ENCODE measurements at places on chromosomes 2 and 18. TPM values are rescaled to one million over a fixed set of nuclear protein-coding genes. Genes with fewer than 3 reads are reported as not detected.
A peak's percentile ranks its signal among the peaks of the same experiment; 100 is the strongest.

DNA sequence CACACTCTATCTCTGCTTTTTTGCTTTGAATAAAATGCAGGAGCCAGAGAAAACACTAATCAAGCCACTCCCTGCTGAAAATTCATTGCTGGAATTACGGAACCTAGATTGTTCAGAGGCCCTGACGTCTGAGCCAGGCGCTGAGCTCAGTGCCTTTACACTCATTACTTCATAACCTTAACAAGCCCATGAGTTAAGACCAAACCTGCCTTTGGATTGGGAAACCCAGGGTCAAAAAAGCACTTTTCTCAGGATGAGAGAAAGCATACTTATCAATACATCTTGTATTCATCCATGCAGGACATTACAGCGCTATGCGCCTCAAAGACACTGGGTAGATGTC, 762 bp downstream of the INO80C start:
- ATAC-seq: peak; percentile 46

- ATAC-seq: peak; percentile 25
These were observed 124.2 kb downstream of the MRO start for GRCh38 chr18:50695431-50696176.

DNA sequence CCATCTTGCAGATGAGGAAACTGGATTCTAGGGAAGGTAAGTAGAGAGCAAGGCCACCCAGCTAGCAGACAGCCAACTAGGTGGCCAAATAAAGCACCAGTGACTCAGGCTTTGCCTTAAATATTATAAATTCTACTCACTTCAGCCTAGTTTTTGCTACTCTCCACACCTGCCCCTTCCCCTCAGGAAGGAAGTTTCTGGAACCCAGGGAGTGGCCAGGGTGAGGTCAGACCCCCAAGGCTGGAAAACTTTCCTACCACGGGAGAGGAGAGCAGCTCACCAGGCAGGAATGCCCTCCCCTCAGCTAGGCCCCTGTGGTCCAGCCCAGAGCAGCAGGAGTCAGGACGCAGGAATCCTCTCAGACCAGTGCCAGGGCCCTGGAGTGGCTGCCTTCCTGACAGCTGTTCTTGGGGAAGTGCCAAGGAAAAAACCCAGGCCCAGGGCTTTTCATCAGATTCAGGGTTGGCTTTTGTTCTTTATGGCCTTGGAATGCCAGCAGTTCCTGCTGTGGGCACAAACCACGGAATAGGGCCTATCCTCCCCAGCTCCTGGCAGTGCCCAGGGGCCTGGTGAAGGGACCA, 5.1 kb upstream of the PAX8 start:
- ATAC-seq: peak; percentile 93

GRCh38 chr2:176152350-176153181, 1.2 kb downstream of the HOXD4 start:
- no peak for ATAC-seq

DNA sequence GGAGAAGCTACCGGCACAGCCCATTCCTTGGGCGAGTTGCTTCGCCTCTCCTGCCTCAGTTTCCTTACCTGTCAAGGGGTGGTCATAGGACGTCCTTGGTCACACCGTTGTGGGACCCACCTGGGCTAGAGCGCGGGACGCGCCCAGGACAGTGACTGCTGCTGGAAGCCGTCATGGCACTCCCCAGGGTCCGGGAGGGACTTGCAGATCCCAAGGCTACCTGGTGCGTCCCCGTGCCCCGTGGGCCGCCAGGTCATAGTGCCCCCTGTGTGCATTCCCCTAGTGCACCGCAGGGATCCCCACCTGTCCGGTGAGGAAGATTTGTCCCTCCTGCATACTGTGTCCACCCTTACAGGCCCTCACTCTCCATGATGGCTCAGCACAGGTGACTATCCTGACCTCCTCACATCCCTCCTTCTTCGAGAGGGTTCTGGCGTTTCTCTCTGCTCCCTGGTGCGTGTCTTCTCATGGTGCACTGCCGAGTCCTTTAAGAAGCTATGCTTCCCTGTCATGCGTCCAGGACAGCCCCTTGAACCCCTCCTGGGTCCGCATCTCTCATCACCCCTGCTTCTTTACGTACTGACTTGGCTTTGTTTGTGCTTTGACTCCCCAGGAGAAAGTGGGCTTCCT, 886 bp upstream of the STK25 start:
- no peak for ATAC-seq

- no peak for ATAC-seq
These were observed 39.9 kb downstream of the KIF1A start for GRCh38 chr2:240780023-240780700.

DNA sequence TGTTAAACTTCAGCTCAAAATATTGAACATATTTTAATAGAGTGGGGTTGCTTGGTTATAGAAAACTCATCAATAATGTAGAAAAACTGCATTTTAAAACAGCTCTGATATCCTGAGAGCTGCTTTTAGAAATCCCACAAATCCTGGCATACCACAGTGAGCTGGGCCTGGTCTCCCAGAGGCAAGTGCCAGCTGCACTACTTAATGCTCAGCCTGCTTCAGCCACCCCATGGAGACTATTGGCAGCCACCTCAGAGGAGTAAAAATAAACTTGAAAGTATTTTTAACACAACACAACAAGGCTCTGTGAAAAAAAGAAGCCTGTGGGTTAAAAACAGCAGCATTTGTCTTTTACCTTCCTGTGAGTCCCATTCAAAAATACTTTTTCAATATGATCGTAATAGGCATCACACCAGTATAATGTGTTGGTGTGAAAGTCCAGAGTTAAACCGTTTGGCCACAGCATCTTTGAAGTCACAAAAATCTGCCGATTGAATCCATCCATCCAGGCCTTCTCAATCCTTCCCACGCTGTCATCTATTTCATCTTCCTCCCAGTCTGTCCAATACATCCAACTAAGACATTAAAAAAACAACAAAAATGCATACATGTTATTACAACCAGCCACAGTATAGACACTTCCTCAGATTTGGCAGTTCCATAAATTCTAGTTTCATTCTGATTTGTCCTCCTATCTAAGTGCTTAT, 1115.3 kb downstream of the LRP1B start:
- ATAC-seq: no peak

- ATAC-seq: no peak
These were observed 123.3 kb upstream of the NYAP2 start for GRCh38 chr2:225276207-225276606.

DNA sequence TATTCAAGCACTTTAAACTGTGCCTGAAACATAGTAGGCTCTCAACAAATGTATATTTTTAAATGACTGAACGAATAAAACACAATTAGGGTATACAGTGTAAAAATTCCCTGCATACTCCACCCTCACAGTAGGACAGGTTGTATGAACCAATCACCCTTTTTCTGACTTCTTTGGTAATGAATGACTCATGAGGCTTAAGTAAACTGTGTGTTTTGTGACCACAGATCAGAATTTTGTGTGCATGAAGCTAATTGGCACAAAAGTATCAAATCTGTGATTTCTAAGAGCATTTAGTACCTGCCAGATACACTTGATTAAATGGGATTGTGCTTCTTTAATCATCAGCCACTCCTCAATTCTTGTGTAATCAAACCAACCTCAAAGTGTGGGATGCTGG, 109.9 kb upstream of the MAP4K3 start:
- ATAC-seq: no peak

DNA sequence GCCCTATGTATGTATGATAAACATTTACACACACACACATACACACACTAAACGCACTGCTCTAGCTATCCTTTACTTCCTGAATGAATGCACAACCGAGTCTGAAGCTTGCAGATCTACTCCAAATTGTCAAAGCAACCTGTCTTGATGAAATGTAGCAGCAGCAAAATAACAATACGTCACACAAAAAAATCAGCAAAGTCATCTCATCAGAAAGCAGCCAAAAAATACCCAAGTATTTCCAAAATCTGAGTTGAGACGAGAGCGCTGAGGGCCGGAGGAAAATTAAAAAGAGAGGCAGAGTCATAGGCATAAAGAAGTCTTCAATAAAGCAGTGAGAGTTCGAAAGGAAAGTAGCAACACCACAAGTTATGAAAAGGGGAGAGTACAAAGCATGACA, 67.7 kb downstream of the ZNF521 start:
- no peak for ATAC-seq

DNA sequence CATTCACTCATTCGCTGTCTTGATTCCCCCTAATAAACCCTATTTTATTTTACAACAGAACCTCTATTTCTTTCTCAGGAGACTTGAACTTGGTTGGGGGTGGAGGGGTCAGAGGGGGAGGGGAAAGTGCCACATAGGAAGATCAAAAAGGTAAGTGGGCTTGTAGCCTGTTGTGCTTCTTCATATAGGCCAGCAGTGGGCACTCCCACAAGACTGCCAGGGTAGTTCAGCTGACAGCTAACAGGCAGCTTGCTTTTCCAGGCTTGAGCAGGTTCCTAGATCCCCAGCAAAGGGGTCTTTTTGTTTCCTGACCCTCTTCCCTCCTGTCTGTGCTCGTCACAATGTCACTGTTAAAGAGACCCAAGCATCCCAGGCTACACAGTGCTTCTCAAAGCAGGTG, 829 bp upstream of the KIAA2012 start:
- ATAC-seq: no peak

Gene MC4R
- 0.31 TPM for total RNA-seq

Gene TBC1D8
- 21.3 TPM for total RNA-seq

Gene IL1R2
- 0.58 TPM for total RNA-seq

Gene CLEC4F
- total RNA-seq: not detected

Measured in motor neuron (in vitro differentiated cells).